ENCODE measurements at places on chromosomes 1 and 21.

- no peak for DNase-seq
Observed at GRCh38 chr1:169144941-169145626, 38.6 kb downstream of the ATP1B1 start.

DNA sequence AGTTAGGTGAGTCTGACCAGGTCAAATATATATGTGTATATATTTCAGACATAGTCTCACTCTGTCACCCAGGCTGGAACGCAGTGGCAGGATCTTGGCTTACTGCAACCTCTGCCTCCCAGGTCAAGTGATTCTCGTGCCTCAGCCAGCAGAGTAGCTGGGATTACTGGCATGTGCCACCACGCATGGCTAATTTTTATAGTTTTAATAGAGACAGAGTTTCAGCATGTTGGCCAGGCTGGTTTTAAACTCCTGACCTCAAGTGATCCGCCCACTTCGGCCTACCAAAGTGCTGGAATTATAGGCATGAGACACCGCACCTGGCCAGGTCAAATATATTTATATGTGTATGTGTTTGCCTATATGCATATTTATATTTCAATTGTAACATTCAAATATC is 581.5 kb upstream of the B3GALT2 start:
- DNase-seq, result no peak

DNA sequence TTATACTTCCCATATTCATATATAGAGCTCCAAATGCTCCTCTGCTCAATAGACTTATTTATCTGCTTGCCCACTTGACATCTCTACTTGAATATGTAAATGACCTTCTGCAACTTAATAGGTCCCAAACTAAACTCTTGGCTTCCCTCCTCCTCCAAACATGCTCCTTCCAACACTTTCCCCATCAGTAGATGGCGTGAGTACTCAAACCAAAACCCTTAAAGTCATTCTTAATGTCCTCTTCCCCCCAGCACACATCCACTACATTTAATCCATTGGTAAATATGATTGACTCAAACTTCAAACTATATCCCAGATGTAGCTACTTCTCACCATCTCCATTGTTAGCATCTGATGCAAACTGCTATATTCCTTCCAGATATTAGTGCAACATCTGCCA is 48.5 kb upstream of the PBX1 start:
- no peak for DNase-seq

- no peak for DNase-seq
Observed at GRCh38 chr1:157504646-157505045, 47.7 kb downstream of the FCRL5 start.

DNA sequence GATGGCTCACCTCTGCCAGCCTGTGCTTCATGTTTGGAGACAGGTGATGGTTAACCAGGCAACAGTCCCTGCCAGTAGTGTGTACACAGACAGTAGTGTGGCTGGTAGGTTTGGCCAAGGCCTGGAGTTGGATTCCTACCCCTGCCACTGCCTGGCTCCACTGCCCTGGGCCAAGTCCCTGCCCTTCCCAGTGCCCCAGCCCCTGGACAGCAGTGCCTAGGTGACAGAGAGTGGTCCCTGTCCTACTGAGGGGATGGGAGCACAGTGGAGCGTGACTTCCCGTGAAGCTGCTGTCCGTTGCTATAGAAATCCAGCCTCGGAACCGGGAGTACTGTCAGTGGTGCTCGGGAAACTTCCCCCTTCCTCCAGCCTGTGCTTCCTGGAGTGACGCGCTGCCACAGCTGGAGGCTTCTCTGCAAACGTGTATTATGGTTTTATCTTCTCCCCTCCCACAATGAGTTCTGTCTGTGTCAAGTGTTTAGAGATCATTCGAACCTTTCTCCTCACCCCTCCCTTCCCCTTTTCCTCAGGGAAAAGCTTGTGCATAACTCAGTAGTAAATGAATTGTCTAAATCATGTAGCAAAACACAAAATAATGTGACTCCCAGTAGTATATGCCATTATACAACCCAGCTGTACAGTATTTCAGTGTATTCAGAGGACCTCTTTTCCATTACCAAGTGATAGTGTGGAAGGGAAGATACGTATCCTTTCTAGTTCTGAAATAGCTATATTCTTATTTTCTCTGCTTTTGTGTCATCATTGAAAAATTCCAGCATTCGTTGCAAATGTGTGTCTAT is 73.4 kb downstream of the GALNT2 start:
- peak; percentile 61 for DNase-seq

DNA sequence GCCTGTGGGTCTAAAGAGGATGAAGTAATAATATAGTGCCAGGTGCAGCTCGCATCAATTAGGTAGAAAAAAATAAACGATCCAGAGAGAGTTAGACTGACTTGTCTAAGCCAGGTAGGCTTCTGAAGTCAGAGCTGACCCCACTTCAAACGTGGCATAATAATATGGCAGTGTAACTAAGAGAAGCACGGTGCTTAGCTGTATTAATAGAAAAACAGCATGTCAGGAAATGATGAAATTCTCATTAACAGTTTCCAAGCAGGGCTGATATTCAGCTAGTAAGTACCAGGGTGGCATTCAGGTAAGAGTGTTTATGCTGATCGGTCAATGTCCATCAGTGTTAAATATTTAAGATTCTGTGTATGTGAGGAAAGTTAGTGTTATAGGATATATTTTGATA is 145.8 kb upstream of the SAMSN1 start:
- no peak for DNase-seq

DNA sequence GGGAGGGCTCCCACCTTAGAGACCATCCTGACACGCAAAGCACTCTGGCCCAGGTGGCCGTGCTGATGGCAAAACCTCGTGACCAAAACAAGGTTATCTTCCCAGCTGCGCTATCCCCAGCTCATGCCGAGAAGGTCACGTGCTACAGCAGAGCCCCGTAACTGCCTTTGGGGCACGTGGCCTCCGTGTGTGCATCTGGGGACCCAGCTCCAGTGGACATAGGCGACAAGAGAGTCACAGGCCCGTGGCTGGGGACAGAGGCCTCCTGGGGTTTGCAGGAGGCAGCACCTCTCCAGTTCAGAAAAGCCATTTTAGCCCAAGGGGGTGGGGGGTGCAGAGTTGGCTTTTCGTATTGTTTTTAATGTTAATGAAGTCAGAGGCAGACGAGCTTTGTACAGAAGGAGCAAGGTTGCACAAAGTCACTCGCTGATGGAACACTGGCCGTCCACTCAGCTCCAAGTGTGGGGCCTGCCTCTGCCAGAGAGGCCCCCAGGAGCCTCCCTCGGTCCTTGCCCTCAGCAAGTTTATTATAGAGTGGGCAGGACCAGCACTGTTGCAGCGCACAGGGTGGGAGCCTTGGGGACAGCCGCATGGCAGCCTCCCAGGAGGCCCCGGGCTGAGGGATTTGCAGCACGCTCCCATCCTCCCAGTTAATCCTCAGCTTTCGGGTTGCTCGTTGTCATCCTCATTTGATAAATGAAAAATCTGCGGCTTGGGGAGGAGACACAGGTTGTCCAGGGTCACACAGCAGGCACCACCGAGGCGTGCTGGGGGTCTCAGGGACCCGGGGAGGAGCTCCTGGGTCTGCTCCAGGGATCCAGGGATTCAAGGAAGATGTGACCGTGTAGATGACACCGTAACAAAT is 8.0 kb upstream of the PDE9A start:
- peak; percentile 30 for DNase-seq

GRCh38 chr1:162353702-162354101 is 23.0 kb downstream of the SPATA46 start:
- DNase-seq, result no peak

- DNase-seq, result no peak
Observed at GRCh38 chr1:172252321-172252720, 168.2 kb upstream of the C1orf105 start.

- peak; percentile 59 for DNase-seq
Observed at GRCh38 chr1:232435729-232436128, 194.2 kb downstream of the SIPA1L2 start.

- DNase-seq, result no peak
Observed at GRCh38 chr1:12756768-12757413, 10.9 kb downstream of the CFAP107 start.

GRCh38 chr1:181508486-181509165 is 25.3 kb downstream of the CACNA1E start:
- no peak for DNase-seq

DNA sequence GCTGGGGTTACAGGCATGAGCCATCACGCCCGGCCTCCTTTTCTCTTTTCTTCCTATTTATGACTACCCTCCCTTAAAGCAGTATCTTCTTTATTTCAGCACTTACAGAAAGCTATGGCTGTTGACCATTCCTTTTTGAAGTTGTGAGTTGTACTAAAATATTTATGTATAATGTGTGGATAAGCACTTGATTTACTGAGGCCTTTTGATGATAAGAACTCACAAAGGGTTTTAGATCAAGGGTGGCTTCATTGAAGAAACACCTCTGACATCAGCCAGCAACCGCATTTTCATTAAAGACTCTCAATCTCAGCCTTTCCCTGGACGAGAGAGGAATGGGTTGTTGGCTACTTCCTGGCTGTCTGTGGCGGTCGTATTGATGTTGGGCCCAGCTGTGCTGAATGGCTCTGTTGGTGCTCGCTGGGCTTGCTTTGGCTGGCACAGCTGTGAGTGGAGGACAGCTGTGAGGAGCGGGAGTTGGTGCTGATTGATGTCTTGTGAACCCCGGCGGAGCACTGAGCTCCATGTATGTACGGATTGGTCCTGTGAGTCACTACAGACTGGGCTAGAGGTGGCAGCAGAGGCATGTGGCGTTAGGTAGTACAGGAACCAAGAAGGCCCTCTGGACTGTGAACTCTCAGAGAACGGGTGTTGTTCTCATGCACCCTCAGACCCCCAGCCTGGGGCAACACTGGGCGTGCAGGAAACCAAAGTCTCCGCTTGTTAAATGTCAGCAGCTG is 208.8 kb downstream of the KIF26B start:
- no peak for DNase-seq

DNA sequence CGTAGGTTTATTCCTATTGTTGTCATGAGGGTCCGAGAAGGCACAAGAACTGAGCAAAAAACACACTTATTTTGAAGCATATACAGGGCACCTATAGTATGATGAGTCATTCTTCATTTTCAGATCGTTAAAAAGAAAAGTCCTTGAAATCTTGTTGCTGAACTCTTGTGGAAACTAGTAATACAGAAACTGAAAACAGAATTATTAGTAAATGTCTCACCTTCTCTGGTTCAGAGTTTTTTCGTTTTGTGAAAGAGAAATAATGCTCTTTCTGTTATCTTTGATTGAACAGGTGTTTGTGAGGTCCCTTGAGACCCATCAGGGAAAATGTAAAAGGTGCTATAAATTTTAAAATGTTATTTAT is 102.0 kb upstream of the COA6 start:
- no peak for DNase-seq

GRCh38 chr1:154467434-154468102 is 34.5 kb upstream of the TDRD10 start:
- DNase-seq, result no peak

DNA sequence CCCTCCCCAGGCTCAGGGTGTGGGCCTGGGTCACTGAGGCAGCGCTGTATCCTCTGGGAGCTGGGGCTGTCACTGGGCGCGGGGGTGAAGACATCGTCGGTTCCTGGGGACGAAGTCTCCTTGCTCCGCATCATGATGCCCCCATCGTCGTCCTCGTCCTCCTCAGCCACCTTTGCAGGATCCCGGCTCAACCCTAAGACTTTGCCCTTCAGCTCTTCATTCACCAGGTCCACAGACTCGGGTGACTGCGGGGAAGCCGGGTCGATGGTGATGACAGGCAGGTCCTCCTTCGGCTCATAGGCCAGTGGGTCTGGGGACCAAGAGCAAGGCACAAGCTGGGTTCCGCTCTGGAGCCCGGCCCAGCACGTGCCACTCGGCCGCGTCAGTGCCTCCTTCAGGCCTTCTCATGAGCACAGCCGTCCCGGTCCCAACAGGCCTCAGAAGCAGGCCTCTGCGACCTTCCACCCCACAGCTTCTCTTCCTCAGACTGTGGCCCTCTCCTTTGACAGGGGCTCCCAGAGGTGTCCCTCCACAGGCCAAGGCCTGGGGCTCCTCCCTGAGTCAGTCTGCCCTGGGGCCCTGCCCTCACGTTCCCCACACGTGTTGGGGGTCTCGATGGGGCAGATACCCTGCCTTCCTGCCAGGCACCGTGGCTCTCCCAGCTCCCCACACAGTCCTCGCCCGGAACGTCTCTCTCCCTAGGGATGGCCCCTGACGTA is 54.4 kb downstream of the SLC9A1 start:
- DNase-seq, result peak; percentile 48

DNA sequence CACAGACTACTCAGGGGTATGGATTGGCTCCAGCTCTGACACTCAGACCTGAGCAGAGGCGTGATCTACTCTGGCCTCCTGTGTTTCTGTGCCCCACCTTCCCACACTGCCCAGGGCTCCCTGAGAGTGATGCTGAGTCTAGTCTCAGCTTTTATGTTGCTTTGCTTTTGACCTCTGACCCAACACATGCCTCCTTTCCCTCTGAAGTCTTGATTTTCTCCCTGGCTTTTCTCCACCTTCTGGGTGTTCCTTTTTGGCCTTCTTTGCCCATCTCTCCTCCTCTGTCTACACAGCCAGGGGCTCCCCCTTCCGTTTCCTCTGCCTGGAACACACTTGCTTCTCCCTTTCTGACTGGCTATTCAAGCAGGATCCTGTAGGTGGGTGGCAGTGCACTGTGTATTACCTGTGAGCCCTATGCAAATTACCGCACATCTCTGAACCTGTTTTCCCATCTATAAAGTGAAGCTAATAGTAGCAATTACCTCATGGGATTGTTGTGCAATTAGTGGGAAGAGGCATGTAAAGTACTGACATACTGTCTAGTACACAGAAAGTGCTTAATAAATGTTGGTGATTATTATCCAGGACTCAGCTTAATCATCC is 13.7 kb upstream of the MEX3A start:
- no peak for DNase-seq

Measured in Right ventricle myocardium superior (tissue), 1 donor.